ENCODE measurements at places on chromosomes 1 and 21.
A peak's percentile ranks its signal among the peaks of the same experiment; 100 is the strongest.

GRCh38 chr1:196933531-196934189 is 9.9 kb upstream of the CFHR2 start:
- no peak for DNase-seq

- no peak for DNase-seq
These were observed 18.5 kb upstream of the S100A7 start for GRCh38 chr1:153478692-153479618.

- DNase-seq = no peak
These were observed 3.4 kb downstream of the YTHDF2 start for GRCh38 chr1:28740118-28740517.

GRCh38 chr1:2248127-2248826 is 20.2 kb downstream of the SKI start:
- DNase-seq = no peak

DNA sequence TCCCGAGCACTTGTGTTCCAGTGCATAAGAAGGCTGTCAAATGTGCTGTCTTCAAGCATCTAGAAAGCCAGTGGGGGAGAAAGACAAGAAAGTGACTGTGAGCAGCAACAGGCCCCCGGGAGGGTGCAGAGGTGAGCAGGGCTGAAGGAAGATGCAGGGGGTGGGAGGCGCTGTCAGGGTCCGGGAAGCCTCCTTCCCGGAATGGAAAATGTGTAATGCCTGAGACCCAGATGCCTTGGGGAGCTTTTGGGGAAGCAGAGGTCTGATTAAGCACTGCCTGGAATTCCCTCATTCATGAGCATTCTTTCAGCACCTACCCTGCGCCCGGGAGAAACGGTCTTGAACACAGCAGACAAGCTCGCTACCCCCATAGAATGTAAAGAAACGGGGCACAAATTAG is 1.3 kb downstream of the NPHP4 start:
- no peak for DNase-seq

DNA sequence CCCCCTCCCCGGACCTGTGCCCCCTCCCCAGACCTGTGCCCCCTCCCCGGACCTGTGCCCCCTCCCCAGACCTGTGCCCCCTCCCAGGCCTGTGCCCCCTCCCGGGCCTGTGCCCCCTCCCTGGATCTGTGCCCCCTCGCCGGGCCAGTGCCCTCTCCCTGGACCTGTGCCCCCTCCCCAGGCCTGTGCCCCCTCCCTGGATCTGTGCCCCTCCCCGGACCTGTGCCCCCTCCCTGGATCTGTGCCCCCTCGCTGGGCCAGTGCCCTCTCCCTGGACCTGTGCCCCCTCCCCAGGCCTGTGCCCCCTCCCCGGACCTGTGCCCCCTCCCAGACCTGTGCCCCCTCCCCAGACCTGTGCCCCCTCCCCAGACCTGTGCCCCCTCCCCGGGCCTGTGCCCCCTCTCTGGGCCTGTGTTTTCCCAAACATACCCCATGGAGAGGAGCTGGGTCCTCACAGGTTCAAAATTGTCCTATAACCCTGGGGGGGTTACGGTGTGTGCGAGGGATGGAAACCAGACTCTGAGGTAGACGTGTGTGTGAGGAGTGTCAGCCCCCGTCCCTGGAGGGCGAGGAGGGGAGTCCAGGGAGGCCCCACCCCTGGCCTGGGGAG is 47.6 kb upstream of the POFUT2 start:
- DNase-seq = no peak

- no peak for DNase-seq
These were observed 25.4 kb downstream of the MRPL37 start for GRCh38 chr1:54225378-54225777.

DNA sequence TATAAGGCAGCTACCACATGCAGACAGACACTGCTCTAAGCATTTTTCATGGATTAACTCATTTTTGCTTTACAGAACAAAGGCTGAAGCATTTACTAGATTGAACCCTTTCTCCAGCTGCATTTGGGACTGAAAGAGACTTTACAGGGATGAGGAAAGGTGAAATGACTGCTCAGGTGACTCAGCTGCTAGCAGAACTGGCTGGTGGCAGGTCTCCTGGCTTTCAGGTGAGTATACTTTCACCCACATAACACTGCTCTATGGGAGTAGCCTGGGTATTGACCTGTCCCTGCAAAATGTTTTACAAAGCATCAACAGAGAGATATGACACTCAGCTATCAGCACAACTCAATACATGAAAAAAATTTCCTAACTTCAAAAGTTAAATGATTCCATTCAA is 2.6 kb upstream of the CCDC185 start:
- DNase-seq = no peak

GRCh38 chr1:115728341-115728740 is 40.2 kb downstream of the CASQ2 start:
- DNase-seq = no peak

- peak; percentile 1 for DNase-seq
These were observed 6.4 kb downstream of the TCHH start for GRCh38 chr1:152108882-152109222.

GRCh38 chr1:19762175-19762779 is 37.4 kb downstream of the TMCO4 start:
- peak; percentile 61 for DNase-seq

- no peak for DNase-seq
These were observed 3.2 kb upstream of the UCK2 start for GRCh38 chr1:165824269-165824643.

GRCh38 chr1:107623431-107623830 is 341.5 kb downstream of the VAV3 start:
- DNase-seq = no peak

DNA sequence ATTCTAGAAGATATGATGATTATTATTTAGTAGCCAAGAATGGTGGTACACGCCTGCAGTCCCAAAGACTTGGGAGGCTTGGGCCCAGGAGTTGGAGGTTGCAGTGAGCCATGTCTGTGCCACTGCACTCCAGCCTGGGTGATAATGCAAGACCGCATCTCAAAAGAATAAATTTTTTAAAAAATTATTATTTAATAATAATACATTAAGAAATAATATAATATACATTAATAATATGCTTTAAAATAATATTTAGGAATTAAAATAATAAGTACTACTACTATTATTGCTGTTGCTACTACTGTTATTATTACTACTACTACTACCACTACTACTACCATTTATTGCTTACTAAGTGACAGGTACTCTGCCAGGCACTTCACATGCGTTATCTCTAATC is 27.2 kb downstream of the CCDC30 start:
- DNase-seq = no peak

GRCh38 chr1:230797942-230798365 is 50.8 kb downstream of the CAPN9 start:
- DNase-seq = peak; percentile 7

DNA sequence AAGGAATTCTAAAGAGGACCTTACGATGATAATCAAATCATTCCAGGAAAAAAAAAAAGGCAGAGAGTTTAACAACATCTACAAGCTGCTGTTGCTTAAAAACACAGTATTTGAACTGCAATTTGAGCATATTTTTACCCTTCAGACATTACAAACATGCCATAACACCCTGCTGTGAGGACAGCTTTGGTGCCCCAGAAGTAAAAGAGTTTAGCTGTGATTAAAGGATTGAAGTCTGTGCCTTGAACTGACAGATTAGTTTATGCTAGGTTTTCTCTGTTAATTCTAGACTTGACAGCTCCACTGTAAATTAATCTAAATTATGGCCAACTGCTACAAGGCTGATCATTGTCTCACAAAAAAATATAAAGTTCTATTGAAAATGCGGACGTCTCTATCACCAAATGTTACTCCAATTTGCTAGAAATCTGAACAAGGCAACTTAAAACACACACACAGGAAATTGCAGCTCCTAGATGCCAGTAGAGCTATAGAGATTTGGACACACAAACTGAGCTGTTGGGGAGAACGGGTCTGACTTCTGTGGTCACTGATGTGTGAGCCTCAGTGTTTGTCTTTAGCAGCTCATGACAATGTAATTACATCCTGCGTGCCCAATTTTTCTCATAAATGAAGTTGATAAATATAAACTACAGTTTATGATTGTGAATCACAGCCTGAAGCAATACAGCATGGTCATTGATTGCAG is 217.9 kb downstream of the NTNG1 start:
- DNase-seq = no peak

DNA sequence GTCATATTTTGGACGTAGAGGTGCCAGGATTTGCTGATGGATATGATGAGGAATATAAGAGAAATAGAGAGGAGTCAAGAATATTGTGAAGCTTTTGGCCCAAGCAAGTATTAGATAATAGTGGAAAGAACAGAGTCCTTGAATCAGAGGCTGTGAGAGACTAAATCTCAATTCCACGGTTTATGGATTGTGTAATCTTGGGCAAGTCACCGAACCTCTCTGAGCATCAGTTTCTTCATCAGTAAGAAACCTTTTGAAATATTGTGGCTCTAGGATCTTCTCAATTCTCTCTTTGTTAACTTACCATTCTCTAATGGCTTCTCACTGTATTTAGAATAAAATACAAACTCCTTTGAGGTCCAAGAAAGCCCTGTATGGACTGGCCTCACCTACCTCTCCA is 77.6 kb downstream of the RPS6KA1 start:
- DNase-seq = no peak

DNA sequence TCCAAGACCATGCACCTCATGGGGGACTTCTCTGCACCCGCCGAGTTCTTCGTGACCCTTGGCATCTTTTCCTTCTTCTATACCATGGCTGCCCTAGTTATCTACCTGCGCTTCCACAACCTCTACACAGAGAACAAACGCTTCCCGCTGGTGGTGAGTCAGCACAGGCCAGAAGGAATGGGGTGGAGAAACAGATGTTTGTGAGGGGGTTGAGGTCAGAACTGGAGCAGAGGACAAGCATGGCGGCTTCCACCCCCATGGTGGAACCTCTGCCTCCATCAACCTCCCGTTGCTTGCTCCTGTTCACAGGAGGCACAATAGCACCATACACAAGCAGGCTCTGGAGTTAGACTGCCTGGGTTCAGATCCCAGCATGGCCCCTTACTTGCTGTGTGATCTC is 6.9 kb upstream of the ATXN7L2 start:
- no peak for DNase-seq

- no peak for DNase-seq
These were observed 100.6 kb upstream of the VAMP3 start for GRCh38 chr1:7670334-7671145.

GRCh38 chr1:158924677-158925076 is 6.7 kb upstream of the PYHIN1 start:
- DNase-seq = no peak

DNA sequence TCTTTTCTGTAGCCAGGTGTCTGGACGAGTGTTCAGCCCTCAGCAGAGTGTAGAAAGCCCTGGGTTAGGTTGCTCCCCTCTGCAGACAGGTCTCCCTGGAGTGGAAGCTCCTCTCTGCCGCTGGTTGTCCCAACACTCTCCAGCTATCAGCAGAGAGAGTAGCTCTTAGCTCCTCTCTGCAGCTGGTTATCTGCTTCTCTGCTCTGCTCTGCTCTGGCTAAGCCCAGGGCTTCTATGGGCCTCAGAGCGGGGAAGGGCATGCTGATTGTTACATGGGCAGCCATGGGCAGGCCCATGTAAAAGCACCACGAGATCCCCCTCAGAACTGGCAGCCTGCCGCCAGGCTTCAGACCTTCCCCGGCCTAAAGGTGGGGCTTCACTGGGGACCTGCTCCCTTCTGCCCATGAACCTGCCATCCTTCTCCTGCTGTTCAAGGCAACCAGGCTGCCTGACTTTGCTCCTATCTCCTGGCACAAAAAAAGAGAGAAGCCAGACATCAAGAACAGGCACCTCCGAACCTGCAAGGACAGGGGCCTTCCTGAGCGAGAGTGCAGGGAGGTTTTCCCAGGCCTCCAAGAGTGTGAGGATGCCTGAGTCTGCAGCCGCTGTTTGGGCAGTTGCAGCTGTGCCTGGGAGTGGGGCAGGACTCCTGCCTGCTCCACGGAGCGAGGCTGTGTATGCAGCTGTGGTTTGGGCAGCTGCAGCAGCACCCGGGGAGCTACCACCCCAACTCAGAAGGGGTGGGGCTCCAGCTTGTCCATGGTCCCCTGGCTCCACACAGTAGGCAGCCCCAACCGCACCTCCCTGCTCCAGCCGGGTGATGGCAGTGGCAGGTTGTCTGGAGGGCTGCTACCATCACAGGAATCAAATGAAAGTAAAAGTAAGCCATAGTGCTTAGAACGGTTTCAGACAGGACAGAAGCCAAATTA is 973.7 kb downstream of the LTN1 start:
- DNase-seq = no peak

DNA sequence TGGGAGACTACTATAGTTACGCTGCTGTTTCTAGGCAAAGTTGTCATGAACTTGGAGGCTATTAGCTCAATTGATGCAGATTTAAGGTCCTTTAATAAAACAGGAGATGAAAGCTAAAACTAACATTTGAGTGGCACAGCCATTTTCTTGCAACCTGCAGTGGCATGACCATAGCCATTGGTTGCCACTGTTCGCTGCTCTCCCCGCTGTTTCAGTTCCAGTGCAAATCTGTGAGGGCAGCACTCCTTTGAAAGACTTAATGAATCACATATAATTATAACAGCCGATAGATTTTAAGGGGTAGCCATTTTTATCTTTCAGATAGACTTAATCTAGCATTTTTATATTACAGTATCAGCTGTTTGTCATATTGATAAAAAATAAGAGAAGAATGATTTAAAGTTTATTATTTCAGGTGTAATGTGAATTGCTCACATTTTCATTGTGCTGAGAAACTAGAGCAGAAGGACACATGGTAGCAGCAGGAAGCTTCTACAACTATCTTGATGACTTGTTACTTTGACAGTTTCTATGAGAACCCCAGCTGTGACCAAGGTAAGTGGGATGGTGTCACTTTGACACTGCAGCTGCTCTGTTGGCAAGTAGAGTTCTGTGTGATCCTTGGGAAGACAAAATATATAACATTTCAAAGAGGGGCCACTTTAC is 203.7 kb downstream of the PLA2G4A start:
- no peak for DNase-seq

GRCh38 chr21:15682186-15682895 is 47.4 kb upstream of the USP25 start:
- no peak for DNase-seq

- DNase-seq = no peak
These were observed 123.7 kb downstream of the ACTL8 start for GRCh38 chr1:17878837-17879236.

DNA sequence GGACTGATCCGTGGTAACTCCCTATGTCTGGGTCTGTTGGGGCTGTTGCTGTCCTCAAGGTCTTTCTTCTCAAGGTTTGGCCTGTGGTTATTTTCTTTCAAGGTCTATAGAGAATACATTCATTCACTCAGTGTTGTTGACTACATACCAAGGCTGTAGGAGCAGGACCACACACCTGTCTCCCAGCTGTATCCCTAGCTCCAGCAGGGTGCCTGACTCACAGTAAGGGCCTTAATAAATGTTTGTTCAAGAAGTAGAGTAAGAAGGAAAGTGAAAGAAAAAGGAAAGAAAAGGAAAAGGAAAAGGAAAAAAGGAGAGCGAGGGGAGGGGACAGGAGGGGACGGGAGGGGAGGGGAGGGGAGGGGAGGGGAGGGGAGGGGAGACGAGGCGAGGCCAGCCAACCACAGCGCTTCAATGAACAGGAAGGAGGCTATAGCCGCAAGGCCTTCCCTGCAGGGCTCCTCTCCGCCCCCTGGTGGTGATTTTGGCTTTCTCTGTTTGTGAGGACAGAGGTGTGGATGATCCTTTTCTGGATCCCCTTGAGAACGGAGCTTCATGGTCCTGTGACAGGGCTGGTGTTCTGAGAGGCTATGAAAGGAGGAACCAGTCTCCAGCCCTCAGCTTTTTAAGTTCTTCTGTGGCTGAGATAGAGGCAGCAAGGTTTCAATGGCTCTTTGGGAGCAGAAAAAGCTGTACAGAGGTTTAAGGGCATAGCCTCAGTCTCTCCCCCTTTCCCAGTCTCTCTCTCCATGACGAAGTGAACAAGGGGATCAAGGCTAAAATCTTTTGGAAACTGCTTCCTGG is 30.6 kb upstream of the LCE5A start:
- peak; percentile 82 for DNase-seq

- DNase-seq = no peak
These were observed 21.7 kb downstream of the UMODL1 start for GRCh38 chr21:42092771-42093170.

GRCh38 chr1:153566414-153567371 is 1.0 kb upstream of the S100A2 start:
- DNase-seq = peak; percentile 95
